ELF-1 (cell line): ENCODE measurements at places on chromosomes 2 and 18.
A peak's percentile ranks its signal among the peaks of the same experiment; 100 is the strongest.

DNA sequence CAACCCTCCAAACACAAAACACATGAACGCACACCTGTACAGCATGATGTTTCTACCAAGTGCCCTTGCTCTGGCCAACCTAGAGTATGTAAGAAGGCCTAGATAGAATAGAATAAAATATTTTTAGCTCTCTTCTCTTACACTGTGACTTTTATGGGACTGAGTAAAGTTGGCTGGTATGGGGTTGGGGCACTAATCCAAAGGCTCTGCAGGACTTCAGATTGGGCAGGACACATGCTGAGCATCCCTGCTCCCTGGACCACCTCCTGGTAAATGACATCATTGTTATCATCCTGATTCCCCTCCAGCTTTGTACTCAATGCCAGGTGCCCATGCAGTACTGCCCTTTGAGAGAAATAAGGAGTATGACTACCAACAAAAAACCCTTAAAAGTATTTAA lies 322.2 kb downstream of the SLC8A1 start:
- DNase-seq, result no peak

- no peak for DNase-seq
These were observed 306.0 kb downstream of the BCL11A start for GRCh38 chr2:60247471-60247870.

DNA sequence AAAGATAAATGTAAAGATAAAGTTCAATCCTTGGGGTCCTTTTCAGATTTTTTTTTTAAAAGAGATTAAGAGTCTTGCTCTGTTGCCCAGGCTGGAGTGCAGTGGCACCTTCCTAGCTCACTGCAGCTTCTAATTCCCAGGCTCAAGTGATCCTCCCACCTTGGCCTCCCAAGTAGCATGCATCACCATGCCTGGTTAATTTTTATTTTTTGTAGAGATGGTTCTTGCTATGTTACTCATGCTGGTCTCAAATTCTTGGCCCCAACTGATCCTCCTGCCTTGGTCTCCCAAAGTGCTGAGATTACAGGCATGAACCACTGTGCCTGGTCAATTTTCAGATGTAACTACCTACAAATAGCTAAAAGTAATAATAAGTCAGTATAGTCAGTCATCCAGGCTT lies 21.1 kb downstream of the NFE2L2 start:
- no peak for DNase-seq

GRCh38 chr2:200003444-200003843 lies 48.1 kb downstream of the MAIP1 start:
- no peak for DNase-seq

- DNase-seq, result no peak
These were observed 250.9 kb downstream of the FBXO15 start for GRCh38 chr18:73896685-73897084.

DNA sequence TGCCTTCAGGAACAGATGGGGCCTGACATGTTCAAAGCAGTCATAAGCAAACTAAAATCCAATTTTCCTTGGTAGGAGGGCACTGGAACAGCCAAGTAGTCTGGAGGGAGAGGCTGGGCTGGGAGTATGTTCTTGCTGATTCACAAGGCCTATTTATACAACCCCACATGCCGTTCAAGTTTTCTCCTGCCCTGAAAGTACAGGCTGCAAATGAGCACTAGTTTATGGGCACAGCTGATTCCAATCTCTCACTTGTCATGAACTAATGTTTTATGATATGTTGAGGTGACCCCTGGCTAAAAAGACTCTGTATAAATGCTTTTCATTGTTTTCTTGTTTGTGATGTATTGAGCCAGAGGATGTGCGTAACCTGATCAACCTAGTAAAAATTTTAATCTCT lies 183.4 kb upstream of the SRD5A2 start:
- DNase-seq, result no peak

DNA sequence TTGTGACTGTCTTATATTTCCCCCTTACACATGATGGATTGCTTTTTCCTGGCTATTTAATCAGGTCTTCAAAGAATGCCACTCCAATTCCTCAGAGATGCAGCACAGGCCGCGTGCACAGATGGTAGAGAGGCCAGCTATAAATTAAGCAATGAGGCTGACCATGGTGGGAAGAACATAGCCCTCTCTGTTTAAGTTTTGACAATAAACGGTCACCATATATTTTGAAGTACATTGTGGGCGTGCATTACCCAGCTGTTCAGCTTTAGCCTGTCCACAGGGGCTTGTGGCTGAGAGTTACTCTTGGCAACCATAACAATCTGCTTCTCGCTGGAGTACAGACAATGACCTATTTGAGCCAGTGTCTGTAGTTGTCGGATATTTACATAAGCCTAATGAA lies 730.8 kb downstream of the DCC start:
- DNase-seq, result no peak

DNA sequence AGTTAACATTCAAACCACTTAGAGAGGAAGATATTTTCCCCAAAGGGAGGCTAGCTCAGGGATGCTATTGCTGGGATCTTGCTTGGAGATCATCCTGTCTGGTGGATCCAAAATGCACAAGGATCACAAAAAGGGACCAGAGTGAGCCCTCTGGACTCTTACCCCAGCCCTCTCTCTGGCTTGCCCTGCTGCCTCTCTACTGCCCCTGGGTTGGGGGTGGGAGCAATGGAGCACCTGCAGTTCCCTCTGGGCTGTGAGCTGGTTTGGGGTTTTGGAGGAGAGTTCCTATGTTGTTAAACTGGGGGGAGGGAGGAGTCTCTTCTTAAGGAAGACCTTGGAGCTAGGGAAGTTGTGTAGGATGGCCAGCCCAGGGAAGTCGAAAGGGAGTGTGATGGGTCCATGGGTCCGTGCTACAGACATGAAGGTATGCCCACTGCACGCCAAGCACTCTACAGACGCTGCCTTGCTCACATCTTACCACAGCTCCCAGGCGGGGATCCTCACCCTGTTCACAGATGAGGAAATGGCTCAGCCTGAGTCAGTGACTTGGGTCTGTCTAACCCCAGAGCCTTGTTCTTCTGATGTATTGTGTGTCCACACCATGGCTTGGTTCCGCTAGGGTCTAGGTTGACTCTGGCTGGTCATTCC lies 3.8 kb downstream of the LBH start:
- DNase-seq, result no peak

- no peak for DNase-seq
These were observed 61.5 kb upstream of the L3MBTL4 start for GRCh38 chr18:6476190-6476589.

DNA sequence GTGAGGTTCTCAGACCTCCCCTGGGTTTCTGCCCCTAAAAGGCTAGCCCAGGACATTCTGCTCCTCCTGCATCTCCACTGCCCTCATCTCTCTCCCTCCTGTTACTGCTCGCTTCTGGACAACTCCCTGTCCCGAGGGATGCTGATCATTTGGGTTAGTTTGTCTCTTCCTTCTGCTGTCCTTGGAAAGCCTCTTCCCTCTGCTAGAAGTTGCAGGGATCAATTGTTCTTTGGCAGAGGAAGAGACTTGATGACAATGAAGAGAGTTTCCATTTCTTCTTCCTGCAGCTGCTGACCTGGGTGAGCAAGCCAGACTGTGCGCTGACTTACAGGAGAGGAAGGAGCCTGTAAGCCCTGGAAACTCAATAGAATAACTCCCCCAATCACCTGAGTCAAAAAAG lies 68.9 kb downstream of the RDH14 start:
- DNase-seq, result no peak

DNA sequence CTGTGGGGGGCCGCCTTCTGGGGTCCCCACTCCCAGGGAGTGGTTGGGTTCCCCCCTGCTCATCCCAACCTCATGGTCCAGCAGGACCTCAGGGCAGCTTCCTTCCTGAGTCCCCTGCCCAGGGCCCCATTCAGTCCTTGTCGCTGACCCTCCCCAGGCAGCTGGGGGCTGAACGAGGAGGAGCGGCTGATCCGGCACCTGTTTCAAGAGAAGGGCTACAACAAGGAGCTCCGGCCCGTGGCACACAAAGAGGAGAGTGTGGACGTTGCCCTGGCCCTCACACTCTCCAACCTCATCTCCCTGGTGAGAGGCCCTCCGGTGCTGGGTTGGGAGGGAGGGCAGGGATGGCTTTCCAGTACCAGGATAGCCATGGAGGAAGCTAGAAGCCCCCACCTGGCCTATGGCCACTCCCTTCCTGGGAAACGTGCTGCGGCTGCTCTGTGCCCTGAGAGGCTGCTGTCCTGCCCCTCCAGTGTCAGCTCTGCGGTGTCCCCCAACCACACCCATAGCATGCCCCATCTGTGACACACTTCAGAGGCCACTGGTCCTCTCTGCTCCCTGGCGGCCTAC lies 497 bp downstream of the CHRND start:
- DNase-seq, result no peak

DNA sequence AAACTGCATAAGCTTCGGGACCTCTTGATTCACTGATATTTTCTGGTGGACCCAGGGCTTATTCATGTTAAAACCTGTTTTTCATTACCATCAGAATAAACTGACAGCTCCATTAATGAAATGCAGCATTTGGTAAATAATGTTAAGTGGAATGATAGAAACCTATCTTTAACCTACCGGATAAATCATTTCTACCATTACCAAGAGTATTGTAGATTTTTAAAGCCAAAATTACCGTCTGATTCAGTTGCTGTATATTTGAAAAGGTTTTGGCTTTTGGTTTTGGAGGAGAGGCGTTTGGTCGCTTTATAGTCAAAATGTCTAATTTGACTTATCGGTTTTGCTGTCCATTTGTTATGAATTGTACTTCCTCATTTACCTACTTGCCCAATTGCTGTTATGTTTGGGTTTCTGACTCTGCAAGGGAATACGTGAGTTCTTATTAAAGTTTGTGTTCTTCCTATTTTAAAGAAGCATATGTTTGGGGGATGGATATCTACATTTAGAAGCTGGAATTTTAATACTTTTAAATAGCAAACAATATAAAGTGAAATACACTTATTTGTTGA lies 1.0 kb upstream of the CUL3 start:
- DNase-seq, result no peak

DNA sequence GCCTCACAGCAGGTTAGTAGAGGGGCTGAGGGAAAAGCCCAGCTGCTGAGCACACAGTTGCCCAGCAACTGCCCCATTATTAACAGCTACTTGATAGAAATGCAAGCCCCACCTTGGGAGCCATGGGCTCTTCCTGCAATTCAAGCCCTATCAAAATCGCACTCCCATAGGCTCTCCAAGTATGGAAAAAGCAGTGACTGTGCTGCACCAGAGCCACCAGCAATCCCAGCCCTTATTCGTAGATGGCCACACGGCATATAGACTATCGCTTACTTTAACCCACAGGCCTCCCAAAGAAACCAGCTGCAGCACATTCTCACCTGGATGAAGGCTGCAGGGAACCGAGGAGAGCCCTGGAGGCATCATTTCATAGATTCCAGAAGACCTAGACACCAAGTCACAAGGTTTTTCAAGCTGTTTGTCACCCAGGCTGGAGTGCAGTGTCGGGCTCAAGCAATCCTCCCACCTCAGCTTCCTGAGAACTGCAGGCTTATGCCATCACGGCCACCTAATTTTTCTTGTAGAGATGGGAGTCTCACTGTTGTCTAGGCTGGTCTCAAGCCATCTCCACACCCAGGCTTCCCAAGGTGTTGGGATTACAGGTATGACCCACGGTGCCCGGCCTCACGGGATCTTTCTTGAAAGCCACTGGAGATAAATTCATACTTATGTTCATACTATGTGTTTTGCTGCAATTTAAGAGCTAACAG lies 11.3 kb downstream of the NCL start:
- peak; percentile 82 for DNase-seq

DNA sequence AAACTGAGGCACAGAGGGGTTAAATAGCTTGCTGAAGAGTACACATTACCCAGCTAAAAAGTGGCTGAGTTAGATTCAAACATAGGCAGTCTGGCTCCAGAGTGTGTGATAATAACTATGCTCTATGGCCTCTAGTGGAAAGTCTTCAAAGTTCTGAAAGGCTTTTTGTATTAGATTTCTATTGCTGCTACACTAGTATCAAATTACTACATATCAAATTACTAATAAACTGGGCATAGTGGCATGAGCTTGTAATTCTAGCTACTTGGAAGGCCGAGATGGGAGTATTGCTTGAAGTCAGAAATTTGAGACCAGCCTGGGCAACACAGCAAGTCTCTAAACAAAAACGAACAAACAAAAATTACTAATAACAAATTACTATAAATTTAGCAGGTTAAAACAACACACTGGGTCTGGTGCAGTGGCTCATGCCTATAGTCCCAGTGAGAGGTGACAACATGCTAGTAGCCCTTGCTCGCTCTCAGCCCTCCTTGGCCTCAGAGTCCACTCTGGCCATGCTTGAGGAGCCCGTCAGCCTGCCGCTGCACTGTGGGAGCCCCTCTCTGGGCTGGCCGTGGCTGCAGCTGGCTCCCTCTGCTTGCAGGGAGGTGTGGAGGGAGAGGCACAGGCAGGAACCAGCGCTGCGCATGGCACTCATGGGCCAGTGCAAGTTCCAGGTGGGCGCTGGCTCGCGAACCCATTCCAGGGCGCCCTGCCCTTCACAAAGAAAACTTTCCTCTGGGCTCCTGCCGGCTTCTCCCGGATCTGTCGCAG lies 38.2 kb upstream of the TWSG1 start:
- DNase-seq, result no peak

DNA sequence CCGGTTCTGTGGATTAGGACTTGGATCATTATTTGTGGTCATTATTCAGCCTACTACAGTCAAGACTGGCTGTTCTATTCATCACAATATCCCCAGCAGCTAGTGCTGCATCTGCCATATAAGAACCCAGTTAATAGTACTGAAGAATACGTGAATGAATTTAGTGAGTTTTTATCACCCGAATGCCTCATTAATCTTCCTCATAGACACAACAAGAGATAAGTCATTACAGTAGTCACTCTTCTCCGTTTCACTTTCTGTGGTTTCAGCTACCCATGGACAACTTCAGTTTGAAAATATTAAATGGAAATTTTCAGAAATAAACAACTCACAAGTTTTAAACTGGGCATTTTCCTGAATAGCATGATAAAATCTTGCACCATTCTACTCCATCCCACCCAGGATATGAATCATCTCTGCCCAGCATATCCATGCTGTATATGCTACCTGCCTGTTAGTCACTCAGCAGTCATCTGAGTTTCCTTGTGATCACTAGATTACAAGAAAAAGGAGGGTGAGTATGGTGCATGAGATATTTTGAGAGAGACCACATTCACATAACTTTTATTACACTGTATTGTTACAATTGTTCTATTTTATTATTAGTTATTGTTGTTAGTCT lies 363.7 kb upstream of the CHAC2 start:
- DNase-seq, result no peak

GRCh38 chr2:72347081-72347480 lies 199.4 kb upstream of the CYP26B1 start:
- no peak for DNase-seq

GRCh38 chr2:61639721-61640120 lies 101.6 kb upstream of the XPO1 start:
- DNase-seq, result no peak

DNA sequence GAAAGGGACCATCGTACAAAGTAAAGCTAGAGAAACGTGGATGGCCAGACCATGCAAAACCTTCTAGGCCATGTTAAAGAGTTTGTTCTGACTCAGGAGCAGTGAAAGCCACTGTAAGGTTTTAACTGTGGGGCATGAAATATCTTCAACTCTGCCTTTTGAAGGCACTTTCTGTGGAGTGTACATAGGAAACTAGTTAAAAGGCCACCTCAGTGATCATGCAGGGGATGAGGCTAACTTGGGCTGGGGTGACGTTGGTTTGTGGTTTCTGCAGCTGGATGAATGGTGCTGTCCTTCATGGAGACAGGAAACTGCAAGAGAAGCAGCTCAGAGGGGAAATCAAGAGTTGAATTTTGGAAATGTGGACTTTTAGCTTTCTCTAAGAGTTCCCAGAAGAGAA lies 190.7 kb downstream of the CDCA7 start:
- no peak for DNase-seq
